ENCODE measurements at places on chromosomes 1 and 21. TPM values are rescaled to one million over a fixed set of nuclear protein-coding genes. Genes with fewer than 3 reads are reported as not detected.

Gene MYOC
- total RNA-seq: not detected

Gene PROK1
- total RNA-seq: not detected

Gene H3-3A
- 275 TPM for total RNA-seq

Gene FAM110D
- total RNA-seq: not detected

Gene LYPD8
- total RNA-seq: not detected

Gene IARS2
- 86.6 TPM for total RNA-seq

Gene TSPAN1
- total RNA-seq: not detected

Gene POU3F1
- total RNA-seq: 0.11 TPM

Gene FAM167B
- 0.72 TPM for total RNA-seq

Gene LAPTM5
- 214 TPM for total RNA-seq

Gene SYCP1
- not detected for total RNA-seq

Gene PEAR1
- not detected for total RNA-seq

Gene RWDD3
- total RNA-seq: 14.3 TPM

Gene S100A1
- total RNA-seq: not detected

Gene GPR3
- total RNA-seq: 1.3 TPM

Gene CGN
- 1.4 TPM for total RNA-seq

Gene TRIM45
- 0.62 TPM for total RNA-seq

Gene NTPCR
- total RNA-seq: 37.4 TPM

Gene FCER1A
- total RNA-seq: not detected

Gene YY1AP1
- total RNA-seq: 59.6 TPM

Gene ADAM30
- not detected for total RNA-seq

Gene BACH1
- 27.0 TPM for total RNA-seq

Gene LRRC71
- not detected for total RNA-seq

Gene NDUFV3
- 31.8 TPM for total RNA-seq

Gene GPR161
- 0.42 TPM for total RNA-seq

Gene HTR6
- 1.1 TPM for total RNA-seq

Gene SELENBP1
- total RNA-seq: not detected

Gene NEK2
- 32.3 TPM for total RNA-seq

Gene SLC25A44
- total RNA-seq: 42.4 TPM

Gene PLA2G2F
- total RNA-seq: not detected

Gene PFKFB2
- total RNA-seq: 3.5 TPM

Gene KIF2C
- 119 TPM for total RNA-seq

Gene TMEM39B
- 29.8 TPM for total RNA-seq

Gene WDR47
- 6.9 TPM for total RNA-seq

Gene MNDA
- not detected for total RNA-seq

Gene KCNN3
- total RNA-seq: 0.25 TPM

Gene CYP4A11
- total RNA-seq: not detected

Data from activated CD4-positive, alpha-beta T cell treated with anti-CD3 and anti-CD28 coated beads for 36 hours (primary cell).